CD4-positive, alpha-beta T cell treated with Interleukin-21 for 1 hour (primary cell): ENCODE measurements at places on chromosomes 5 and 9.

DNA sequence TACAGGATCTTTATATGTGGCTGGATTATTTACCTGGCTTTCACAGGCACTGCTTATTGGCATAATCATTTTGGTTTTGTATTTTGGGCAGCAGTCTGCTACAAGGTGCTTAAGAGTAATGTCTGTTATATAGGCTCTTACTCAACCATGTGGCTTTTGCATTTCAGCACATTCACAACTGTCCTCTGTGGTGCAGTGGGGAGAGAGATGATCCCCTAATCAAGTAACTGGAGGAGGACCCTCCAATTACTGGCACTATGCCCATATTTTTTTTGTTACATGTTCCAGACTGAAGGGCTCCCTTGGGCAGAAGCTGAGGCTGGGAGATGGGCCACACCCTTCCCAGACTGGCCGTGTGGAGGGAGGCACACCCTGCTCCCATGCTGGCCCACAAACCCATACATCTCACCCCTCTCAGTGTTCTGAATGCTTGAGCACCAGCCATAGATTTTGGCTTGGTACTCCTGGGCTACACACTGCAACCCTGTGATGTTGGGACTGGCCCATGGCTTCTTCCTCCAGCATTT, 173.5 kb downstream of the FAM174A start:
- no peak for DNase-seq

DNA sequence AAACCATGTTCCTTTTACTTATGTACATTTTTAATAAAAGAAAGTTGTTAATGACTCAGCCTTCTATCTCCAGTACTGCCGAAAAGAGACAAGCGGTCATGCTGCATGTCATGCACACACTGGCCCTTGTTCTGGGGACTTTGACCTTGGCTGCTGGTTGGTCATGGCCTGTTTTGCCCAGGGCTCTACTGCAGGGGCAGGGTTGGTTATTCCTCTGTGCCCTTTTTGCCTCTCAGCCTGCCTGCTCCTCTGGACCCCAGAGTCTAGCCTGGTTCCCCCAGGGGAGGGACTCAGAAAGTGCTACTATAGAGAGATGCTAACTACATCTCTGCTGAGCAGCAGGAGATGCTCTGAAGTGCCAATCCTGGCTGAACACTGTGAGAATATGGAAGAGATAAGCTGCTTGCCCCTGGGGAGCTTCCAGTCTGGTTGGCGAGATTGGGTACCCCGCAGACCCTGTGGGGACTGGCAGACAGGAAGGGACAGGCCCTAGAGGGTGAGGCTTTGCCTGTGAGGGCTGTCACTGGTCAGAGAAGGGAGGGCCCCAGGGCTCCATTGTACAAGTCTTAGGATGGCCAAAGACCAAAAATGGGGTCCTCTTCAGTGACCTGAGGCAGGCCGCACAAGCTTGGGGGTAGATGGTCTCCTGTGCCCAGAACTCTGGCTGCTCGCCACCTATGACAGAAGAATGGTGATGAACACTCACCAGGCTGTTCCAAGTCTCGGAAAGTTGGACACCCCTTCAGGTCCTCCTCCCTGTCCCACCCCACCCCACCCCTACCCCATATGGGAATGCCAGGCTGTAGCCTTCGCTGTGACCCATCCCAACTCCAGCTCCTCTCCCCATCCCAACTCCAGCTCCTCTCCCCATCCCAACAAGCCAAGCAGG, 14.3 kb downstream of the IRF1 start:
- peak; percentile 40 for DNase-seq

- no peak for DNase-seq
Measured at GRCh38 chr5:81398741-81399140, 4.8 kb upstream of the ACOT12 start.

GRCh38 chr9:127133739-127134167, 11.3 kb upstream of the ANGPTL2 start:
- DNase-seq: no peak

DNA sequence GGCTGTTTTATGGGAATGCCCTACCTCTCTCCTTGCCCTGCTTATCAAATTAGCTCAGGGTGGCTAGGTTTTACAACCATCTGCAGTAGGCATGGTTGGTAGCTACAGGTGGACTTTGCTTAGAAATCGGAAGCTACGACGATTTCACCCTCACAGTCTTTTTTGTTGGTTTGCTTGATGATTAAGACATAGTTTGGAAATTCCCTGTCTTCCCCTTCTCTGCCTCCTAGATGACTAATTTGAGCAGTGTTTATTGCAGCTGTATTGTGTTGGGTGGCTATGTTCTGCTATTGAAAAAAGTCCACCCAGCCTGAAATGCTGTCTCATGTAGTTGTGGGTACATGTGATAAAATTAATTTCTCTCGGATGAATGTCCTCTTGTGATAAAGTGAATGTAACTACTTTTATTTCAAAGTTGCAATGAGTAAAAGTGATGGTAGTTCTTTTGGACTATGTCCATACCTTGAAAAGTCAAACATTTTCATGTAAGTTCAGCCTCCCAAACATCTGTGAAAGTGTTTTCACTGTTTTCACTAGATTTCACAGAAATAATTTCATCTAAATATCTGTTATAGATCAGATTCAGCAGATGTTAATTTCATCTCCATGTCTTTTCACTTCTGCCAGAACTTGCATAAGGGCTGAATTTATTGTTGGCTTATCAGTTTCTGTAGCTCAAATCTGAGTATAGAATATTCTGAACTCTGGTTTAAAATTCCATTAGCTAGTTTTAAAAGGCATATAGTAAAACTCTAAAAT, 37.3 kb upstream of the FYB1 start:
- peak; percentile 57 for DNase-seq

GRCh38 chr9:11275158-11275695, 662.4 kb upstream of the PTPRD start:
- DNase-seq: no peak

GRCh38 chr5:168578538-168579487, at the start of gene PANK3:
Gene PANK3, minus strand, starts transcription at chr5:168579368. Its CDS starts 85 bp downstream, at chr5:168579283.
- no peak for DNase-seq

- DNase-seq: peak; percentile 10
Measured at GRCh38 chr9:21392270-21392669, 7.1 kb upstream of the IFNA2 start.

- DNase-seq: no peak
Measured at GRCh38 chr5:90248640-90249039, 160.9 kb downstream of the CETN3 start.

DNA sequence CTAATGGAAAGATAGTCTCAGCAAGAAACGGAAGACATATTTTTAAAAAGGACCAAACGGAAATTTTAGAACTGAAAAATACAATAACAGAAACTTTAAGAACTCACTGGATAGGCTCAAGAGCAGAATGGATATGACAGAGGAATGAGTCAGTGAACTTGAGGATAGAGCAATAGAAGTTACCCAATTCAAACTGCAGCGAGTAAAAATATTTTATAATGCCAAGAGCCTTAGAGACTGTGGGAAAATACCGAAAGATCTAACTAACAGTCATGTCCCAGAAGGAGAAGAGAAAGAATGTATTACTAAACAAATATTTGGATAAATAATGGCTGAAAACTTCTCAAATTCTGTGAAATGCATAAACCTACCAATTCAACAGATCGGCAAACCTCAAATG, 40.8 kb downstream of the ADAMTS2 start:
- DNase-seq: no peak

- DNase-seq: no peak
Measured at GRCh38 chr9:125407432-125407973, 145.9 kb downstream of the GAPVD1 start.

- DNase-seq: no peak
Measured at GRCh38 chr5:67289763-67290521, 93.3 kb upstream of the CD180 start.

GRCh38 chr5:540906-541538, 16.8 kb upstream of the SLC9A3 start:
- no peak for DNase-seq

DNA sequence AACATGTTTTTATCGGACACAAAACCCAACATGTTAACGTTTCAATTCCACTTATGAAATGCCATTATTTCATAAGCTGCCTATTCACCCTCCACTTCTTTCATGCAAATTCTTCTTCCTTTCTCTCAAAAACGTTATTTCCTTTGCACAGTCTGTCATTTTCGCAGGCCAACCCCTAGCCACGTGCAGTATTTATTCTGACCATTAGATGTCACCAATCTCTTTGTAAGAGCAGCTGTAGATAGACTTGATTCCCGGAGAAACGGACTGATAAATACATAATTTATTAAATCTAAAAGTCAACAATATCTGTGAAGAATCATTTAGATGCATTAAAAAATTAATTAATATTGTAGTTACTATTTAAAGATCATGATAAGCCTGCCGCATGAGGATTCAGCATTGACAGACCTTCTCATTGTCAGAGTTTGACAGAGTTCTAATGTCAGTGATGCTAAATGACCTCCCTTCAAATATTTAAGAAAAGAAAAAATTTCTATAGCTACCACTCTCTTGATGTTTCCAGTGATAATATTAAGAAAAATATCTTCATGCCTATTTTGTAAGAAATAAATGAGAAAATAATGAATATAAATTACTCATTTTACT, 933.6 kb downstream of the CDH12 start:
- DNase-seq: no peak

- no peak for DNase-seq
Measured at GRCh38 chr9:32723789-32724325, 59.5 kb upstream of the TMEM215 start.

GRCh38 chr9:104069288-104069687, 24.8 kb upstream of the SMC2 start:
- DNase-seq: no peak

DNA sequence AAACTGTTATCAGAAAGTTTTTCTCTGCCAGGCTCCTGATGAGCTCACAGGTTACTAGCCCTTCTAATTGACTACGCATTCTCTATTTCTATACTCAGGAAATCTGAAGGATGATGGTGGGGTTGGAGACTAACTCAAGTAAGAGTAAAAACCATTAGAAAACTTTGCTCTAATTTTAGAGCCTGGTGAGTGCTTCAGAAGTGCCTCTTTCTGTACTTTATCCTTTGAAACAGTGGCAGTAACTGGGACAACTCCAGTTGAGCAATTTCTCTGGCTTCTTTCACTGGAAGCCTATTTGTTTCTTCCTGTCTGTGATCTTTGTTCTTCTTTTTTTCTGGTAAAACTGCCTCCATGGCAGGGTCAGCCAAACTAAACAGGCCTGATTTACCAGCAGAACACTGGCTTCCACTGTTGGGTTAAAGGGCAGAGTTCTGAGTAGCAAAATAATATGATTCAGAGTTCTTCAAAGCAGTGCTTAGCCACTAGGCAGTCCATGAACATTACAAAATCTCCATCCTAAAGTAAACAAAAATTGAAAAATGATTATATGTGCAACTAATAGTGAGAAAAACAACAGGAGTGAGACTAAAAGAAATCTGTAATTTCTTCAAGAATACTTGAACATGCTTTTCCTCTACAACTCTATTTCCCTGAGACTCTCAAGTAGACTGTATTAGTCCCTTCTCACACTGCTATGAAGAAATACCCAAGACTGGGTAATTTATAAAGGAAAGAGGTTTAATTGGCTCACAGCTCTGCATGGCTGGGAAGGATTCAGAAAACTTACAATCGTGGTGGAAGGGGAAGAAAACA, 79.8 kb downstream of the MROH2B start:
- no peak for DNase-seq

DNA sequence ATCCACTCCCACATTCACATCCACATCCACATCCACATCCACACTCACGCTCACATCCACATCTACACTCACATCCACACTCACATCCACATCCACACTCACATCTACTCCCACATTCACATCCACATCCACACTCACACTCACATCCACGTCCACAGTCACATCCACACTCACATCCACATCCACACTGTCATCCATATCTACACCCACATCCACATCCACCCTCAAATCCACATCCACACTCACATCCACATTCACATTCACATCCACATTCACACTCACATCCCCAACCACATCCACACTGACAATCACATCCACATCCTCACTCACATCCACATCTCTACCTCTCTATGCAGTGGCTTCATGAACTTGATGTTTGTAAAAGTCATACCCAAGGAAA, 190.5 kb downstream of the IRX1 start:
- no peak for DNase-seq

DNA sequence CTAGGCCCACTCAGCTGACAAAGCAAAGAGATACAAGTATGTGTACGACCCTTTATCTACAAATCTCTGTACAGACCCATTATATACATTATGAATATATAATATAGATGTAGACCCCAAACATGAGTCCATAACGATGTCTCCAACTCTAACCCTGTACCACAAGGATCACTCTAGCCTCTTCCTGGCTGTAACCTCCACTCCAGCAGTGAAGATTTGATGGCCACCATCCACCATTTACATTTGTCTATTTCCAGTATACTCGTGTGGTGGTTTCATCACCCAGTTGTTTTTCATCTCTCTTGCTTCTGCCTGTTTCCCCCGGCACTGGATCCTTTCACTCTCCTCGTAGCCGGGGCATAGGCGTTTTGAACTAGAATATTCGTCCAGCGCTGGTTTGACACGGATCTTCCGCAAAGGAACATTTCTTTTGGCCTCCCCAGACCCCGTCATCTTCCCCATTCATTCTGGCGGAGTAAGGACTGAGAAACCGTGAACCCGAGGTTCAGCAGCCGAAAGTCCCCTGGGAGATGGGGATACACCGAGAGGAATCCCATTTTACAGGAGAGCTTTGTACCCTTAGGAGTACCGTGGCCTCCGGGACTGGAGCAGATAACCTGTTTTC, 828 bp upstream of the TRIO start:
- no peak for DNase-seq

DNA sequence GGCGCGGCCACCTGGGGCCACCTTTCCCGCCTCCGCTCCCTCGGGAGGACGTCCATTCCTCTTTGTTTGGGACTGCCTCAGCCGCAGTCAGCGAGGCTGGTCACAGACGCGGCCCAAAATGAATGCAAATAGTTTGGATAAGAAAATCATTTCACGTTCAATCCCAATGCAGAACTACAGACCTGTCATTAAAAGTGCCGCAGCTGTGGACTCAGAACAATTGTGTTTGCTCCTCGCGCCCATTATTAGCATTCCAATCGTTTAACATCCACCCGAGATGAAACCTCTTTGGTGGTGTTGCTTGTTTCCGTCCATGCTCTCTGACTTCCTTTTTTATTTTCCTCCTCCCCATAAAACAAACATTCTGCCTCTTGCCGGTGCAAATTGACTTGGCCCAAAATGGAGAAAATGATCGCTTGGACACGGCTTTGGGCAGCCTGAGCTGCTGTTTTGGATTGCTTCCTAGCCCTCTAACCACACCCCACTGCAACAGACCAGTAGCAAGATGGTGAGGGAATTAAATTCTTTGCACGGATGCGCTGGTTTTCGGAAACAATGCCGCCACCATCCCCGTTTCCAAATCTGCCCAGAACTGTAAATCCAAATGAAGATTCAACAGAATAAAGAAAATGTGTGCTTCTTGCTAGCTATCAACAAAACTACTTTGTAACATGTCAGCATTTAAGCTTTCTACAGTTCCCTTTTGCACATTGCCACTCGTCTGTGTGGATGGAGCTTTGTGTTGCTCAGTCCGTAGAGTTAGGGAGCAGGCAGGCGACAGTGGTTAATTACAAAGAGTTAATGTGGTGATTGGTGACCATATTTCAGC, 784 bp downstream of the NLN start:
- DNase-seq: no peak
